Neural progenitor cell (in vitro differentiated cells): ENCODE measurements at places on chromosomes 3 and 15.

DNA sequence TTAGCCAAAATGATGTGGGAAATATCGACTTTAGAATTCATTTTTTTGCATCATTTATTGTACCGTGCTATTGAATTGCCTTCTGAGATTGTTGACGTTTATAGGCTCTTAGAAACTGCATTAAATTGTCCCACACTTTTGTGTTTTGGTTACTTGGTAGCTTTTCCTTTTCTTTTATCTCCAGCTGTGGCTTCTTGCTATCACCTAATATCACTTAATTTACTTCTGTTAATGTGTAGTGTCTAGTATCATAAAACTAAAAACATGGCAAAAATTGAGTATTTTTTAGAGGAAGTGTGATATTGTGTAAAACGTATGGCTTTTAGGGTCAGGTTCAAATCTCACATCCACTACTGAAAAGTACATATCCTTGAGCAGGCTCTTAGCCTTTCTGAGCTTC is 11.2 kb downstream of the TMOD3 start:
- no peak for DNase-seq

- no peak for DNase-seq
These were observed 65.1 kb downstream of the AP4E1 start for GRCh38 chr15:50973605-50974004.

GRCh38 chr15:48748535-48748934 is 62.3 kb downstream of the CEP152 start:
- DNase-seq: no peak

GRCh38 chr3:142498397-142499180 is 50.8 kb upstream of the XRN1 start:
- no peak for DNase-seq

DNA sequence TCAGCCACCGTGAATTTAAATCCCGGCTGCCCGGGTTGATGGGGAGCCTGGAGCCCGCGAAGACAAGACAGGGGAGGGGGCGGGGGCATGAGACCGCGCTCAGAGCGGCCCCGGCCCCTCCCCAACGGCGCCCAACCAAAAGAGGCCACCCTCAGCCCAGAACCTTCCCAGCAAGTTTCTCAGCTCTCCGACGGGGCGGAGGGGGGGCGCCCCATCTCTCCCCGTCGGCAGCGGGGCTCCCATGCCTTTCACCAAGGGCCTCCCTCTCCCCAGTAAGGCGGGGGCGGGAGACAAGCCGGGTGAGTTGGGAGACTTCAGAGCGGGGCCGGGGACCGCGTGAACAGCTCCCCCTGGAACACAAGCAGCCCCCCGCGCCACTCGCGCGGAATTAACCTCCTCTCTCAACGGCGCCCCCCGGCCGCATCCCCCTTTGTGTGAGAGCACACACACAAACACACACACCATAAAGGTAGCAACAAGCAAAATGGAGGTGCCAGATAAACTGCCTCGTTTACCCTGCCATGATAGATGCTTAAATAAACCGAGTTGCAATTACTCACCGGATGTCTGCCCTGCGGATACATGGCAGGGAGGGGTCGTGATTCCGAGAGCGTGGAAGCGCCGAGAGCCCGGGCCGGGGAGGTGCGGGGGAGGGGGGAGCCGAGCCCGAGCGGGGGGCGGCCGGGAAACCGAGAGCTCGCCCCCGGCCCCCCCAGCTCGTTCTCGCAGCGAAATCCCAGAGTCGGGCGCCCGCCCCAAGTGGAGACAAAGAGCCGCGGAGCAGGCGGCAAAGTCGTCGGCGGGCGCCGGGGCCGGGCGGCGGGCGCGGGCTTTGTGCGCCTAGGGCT is 1.3 kb downstream of the TLE3 start:
- peak; percentile 77 for DNase-seq

GRCh38 chr3:172129850-172130716 is 90.7 kb downstream of the FNDC3B start:
- no peak for DNase-seq

DNA sequence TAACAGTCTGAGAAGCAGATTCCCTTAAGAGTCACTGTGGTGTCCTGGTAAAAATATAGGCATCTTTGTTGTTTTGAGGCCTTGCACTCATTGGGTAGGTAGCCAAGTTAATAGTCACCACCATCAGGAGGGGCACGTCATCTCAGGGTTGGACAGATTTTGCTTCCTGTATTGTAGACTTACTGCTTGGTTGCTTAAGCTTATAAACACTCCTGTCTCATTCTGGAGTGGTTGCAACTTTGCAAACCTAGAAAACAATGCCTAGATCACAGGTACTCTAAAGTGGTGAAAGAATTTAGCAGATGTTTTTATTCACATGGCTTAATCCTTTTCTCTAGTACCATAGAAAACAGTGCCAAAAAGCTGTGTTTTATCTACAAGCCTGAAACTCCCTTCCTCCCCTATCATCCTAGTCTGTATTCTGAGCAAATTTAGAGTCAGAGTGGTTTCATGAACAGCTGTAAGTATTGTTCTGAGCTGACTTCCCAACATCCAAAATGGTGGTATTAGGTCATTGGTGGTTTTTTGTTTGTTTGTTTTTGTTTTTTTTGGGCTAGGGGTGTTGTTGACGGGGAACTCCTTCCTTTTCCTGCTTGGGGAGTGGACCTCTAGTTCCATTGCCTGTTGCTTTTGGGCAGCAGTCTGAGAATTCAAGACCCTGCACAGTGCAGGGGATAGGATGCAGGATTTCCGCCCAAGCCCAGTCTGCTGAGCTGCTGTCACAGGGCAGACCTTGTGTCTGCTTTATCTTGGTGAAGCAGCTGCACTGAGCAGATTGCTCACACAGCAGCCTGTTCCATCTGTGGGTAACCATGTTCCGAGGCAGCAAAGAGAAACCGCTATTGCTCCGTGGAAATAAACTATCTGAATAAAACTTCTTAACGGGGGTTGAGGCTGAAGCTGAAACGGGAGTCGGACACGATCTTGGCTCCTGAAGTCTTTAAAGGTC is 202.0 kb downstream of the AKAP13 start:
- DNase-seq: no peak

GRCh38 chr3:89320186-89320585 is 212.8 kb downstream of the EPHA3 start:
- DNase-seq: no peak

DNA sequence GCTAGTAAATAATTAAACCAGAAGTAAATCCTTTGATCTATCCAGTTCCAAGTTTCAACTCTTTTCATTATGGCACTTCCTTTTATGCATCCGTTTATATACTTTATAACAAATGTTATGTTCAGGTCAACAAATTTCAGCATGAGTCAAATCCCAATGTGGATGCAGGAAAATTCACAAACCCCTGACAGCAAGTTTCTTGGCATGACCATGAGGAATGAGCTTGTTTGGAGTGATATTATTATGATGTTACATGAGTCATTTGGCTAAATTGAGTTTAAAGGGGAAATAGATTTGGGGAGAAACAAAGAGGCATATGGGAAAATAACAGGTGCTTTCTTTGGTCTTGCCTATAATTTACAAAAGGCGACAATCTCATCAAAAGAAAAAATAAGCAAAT is 32.1 kb upstream of the KCNMB2 start:
- DNase-seq: no peak

GRCh38 chr15:94722024-94722636 is 490.8 kb downstream of the MCTP2 start:
- peak; percentile 52 for DNase-seq
